ENCODE measurements at places on chromosomes 11 and 22.

GRCh38 chr22:20455709-20456063 is 18.1 kb upstream of the SCARF2 start:
- no peaks in the 10 kb centered on the region for H3K27me3 ChIP-seq
- H3K4me3 ChIP-seq: no peak overlapping the region
- H3K27ac ChIP-seq: no peak overlapping the region
- DNase-seq: no peak
- peaks cover 38% of the 10 kb centered on the region for H3K36me3 ChIP-seq
- peaks cover 9% of the 10 kb centered on the region for H3K4me1 ChIP-seq

- no peak for DNase-seq
- H3K4me1 ChIP-seq: peaks cover 7% of the 10 kb centered on the region
- H3K4me3 ChIP-seq: no peak within 1 kb of the TSS
- H3K36me3 ChIP-seq: no peaks in the 10 kb centered on the region
- H3K27me3 ChIP-seq: peaks cover 83% of the 10 kb centered on the region
Observed at GRCh38 chr11:12007769-12008737, at the start of gene DKK3. DKK3 (minus strand) TSS chr11:12008626; CDS start chr11:12008582, 44 bp downstream.

- no peak overlapping the region for H3K27ac ChIP-seq
- no peaks in the 10 kb centered on the region for H3K36me3 ChIP-seq
- DNase-seq: no peak
- H3K27me3 ChIP-seq: peaks cover 11% of the 10 kb centered on the region
- no peak overlapping the region for H3K4me3 ChIP-seq
Observed at GRCh38 chr11:125228445-125228844, 63.9 kb downstream of the PKNOX2 start.

DNA sequence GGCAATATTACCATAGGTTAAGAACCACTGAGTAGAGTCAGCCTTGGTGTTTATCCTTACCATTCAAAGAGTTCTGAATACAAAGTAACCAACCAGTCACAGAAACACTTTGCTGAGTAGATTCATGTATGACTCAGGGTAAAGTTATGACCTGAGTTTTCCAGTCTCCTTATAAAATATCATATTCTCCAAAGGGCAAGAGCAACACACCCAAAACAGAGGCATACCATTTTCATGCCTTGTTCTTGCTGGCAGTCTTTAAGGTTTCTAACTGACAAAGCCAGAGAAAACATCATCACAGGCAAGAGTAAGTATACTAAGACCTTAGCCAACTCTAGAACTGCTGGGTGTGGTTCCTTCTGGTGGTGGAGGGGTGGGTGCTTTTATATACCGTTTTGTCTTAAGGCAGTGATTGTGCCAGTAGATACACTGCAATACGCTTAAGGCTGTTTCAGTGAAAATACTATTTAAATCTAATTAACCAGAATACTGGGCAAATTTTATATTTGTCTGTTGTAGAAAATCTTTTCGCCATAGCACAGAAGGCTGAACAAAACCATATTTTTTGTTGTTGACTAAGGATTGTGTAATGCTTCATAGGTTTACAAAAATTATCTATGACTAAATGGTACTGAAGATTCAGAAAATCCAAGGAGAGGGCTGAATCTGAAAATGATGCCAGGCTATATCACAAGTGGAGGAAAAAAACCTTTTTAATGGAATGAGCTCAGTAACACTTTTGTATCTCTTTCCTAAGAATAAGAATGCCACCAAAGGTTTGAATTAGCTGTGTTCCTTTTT is 3.0 kb downstream of the ATL3 start:
- H3K27me3 ChIP-seq: no peaks in the 10 kb centered on the region
- no peak overlapping the region for H3K27ac ChIP-seq
- peaks cover 35% of the 10 kb centered on the region for H3K4me1 ChIP-seq
- H3K4me3 ChIP-seq: no peak overlapping the region
- H3K36me3 ChIP-seq: peaks cover 15% of the 10 kb centered on the region

- no peak overlapping the region for H3K4me3 ChIP-seq
- no peaks in the 10 kb centered on the region for H3K4me1 ChIP-seq
- H3K27ac ChIP-seq: no peak overlapping the region
- no peaks in the 10 kb centered on the region for H3K36me3 ChIP-seq
Observed at GRCh38 chr11:94000659-94001058, 20.5 kb upstream of the HEPHL1 start.
